ENCODE measurements at places on chromosomes 16 and 17.

DNA sequence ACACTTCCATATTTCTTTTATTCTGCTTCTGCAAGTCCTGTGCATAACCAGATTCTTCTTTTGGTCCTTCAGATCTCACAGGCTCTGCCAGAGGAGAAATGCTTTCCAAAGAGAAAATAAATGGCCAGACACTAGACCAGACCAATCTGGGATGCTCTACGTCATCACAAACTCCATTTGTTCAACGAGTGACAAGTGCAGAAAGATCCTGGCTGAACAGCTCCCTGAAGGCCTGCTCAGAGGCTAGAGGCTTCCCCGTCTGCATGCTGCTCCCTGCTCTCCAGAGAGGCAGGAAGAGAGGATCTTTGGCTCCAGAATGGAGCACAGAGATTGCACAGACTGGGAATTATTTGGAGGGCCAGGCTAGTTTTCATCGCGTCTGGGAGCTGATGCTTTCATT is 232.7 kb downstream of the MAF start:
- no peak for DNase-seq

- DNase-seq, result no peak
Measured at GRCh38 chr17:16418685-16419068, 3.3 kb downstream of the TRPV2 start.

DNA sequence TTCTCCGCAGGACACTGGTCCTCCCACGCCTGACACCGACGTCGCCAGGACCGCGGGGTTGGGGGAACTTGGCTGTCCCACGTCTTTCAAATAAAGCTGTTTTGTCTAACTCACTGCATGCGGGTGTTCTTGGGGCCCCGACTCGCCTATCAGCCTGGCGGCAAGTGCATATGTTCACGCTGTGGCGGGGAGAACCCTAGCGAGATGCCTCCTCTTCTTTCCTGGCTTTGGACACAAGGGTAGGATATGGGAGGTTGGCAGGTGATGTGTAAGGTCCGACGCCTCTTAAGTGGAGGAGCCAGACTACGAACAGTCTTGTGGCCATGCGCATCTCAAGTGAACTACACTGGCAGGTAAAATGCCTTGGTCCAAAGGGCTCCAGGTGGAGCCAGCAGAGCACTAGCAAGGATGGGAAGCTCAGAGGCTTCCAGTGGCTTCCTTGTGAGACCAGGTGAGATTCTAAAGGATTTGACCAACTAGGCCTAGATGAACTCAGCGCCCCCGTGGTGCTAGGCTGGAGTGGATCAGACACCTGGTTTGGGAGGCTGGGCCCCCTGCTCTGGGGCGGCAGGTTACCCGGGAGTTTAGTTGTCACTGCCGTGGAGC is 873 bp upstream of the RPS2 start:
- no peak for DNase-seq

- no peak for DNase-seq
Measured at GRCh38 chr17:81537856-81538555, 9.8 kb downstream of the FSCN2 start.

GRCh38 chr16:12976936-12977335 is 75.5 kb downstream of the SHISA9 start:
- DNase-seq, result no peak

- DNase-seq, result no peak
Measured at GRCh38 chr17:48483471-48484131, 47.2 kb downstream of the HOXB1 start.

GRCh38 chr17:4246674-4247073 is 17.1 kb downstream of the ANKFY1 start:
- DNase-seq, result no peak

GRCh38 chr17:29707212-29707571 is 84.5 kb upstream of the CORO6 start:
- no peak for DNase-seq

- DNase-seq, result no peak
Measured at GRCh38 chr16:55502801-55503366, 6.0 kb upstream of the LPCAT2 start.

DNA sequence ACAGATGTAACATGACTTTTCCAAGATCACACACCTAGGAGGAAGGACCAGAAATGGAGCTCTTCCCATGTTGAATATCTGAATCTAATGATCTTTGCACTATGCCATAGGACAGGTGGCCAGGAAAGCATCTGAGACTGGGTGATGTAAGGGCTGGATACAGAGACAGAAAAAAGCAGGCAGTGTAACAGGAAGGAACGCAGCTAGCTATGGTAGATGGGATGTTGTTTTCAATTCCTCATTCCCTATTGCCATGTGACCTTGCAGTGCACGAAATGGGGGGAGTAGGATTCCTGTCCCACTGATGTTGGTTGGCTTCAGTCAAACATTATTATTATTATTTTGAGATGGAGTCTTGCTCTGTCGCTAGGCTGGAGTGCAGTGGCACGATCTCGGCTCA is 3.7 kb upstream of the NPIPB15 start:
- DNase-seq, result no peak

- no peak for DNase-seq
Measured at GRCh38 chr16:57091200-57091974, 996 bp upstream of the CPNE2 start.

- DNase-seq, result no peak
Measured at GRCh38 chr17:63649813-63650212, 27.6 kb downstream of the MAP3K3 start.

DNA sequence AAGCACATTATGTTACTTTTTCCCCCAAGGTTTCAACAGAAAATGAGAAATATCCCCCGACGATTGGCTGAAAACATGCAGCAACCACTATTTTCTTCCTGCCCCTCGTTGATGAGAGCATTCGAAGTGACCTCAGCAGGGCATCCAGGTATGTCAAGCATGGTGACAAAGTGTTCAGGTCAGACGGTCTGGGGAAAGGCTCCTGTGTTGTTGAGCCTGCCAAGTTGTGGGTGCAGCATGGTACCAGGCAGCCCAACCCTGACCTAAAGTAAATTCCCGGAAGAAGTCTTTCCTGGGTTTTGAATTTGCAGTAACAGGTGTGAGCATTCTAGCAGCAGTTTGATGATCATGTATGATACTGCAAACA is 51.7 kb upstream of the SEC14L1 start:
- no peak for DNase-seq

DNA sequence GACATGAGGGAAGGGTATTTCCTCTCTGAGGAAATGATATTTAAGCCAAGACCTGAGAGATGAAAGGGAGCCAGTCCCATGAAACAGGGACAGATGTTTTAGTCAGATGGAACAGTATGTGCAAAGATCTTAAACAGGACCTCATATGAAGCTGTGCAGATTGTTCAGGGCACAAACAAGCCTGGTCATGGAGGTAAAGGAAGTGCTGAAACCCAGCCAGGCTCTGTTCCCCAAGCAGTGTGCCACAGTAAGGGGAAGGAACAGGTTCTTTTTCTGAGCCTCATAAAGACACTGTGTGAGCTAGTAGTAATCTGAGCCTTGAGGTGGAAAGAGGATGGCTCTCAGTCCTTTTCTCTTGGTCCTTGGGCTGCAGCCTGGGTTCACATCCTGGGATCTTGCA is 159.9 kb downstream of the ANKFN1 start:
- DNase-seq, result no peak

- no peak for DNase-seq
Measured at GRCh38 chr16:85611194-85611443, 2.0 kb upstream of the GSE1 start.

DNA sequence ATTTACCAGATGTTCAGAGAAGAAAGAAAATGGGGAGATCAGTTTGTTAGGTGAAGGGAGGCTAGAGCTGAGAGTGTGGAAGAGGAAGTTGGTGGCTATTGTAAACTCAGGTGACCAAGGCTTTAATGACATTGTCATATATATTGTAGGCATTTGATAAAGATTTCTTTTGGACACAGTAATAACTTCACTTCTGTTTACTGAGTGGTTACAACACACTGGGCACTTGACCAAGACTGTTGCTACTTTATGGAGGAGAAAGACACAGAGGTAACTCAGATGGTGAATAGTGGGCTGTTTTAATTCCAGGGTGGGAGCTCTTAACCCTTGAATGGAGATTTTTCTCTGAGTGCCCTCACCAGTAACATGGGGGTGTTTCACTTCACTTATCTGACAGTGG is 46.0 kb downstream of the TNRC6A start:
- no peak for DNase-seq

GRCh38 chr17:81428948-81429774 is 33.9 kb downstream of the BAHCC1 start:
- no peak for DNase-seq

- no peak for DNase-seq
Measured at GRCh38 chr17:52505601-52506000, 347.1 kb upstream of the CA10 start.

- no peak for DNase-seq
Measured at GRCh38 chr16:15694499-15694898, 44.5 kb downstream of the NDE1 start.

DNA sequence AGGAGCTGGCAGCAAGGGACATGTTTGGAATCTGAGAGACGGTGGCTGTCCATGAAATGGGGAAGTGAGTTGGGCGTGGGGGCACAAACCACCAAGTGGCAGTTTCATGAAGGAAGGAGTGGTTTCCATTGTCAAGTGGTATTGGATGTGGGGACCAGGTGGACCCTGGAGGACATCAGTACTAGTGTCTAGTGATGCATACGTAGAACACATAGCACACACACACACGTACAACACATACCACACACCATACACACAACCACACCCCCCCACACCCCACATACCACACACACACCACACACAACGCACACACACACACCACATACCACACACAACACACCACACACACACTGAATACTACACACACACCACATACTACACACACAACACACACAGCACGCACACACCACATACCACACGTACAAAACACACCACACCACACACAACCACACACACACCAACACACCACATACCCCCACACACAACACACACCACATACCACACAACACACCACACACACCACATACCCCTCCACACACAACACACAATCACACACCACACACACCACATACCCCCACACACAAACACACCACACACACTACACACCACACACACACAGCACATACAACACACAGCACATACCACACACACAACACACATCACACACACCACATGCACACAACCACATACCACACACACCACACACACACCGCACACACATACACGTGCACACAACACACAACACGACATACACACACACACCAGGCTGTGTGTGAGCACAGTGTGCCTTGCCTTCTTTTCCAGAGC is 41.1 kb upstream of the GSE1 start:
- DNase-seq, result no peak

DNA sequence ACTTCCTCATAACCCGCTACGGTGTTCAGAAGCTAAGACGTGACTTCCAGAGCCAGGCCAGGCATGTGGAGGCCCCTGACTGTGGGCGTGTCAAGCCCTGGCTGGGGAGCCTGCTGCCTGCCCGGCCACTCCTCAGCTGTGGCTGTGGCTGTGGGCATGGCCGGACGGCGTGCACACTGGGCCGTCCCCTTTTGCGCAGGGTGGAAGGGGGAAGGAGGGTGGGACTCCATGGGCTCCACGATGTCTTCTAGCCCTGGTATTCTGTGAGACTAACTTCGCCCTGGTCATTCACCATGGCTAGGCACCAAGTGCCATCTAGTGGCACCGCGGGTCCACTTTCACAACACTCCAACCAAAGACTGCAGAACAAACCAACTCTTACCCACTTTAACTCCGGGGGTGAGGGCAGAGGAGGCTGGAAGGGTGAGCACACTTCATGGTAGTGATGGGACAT is 67.9 kb downstream of the N4BP1 start:
- no peak for DNase-seq

GRCh38 chr16:71288570-71288889 is 672 bp downstream of the CMTR2 start:
- no peak for DNase-seq

GRCh38 chr17:83179374-83179773 is 100.0 kb downstream of the METRNL start:
- no peak for DNase-seq

DNA sequence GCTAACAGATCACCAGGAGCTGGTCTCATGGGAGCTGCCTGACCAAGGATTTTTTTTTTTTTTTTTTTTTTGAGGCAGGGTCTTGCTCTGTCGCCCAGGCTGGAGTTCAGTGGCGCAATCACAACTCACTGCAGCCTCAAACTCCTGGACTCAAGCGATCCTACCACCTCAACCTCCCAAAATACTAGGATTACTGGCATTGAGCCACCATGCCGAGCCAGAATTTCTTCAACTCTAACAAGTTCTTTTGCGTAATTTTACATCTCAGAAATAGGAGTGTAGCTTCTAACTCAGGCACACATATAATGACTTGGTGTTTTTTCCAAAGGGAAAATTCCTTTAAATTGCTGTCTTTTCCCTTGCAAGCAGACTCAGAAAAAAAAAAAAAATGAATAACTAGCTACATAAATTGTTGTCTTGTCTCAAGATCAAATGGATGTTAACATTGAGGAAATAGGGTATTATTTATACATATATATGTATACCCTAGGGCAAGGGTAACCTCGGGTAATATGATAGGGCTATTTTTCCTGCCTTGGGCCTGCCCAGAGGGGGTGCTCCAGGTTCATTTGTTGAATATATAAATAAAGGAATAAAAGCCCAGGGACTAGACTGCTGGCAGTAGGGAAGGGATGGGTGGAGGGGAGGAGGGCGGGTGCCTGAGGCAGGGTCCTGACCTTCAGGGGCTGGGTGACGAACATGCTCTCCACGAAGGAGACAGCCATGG is 42.8 kb upstream of the GCSH start:
- no peak for DNase-seq

DNA sequence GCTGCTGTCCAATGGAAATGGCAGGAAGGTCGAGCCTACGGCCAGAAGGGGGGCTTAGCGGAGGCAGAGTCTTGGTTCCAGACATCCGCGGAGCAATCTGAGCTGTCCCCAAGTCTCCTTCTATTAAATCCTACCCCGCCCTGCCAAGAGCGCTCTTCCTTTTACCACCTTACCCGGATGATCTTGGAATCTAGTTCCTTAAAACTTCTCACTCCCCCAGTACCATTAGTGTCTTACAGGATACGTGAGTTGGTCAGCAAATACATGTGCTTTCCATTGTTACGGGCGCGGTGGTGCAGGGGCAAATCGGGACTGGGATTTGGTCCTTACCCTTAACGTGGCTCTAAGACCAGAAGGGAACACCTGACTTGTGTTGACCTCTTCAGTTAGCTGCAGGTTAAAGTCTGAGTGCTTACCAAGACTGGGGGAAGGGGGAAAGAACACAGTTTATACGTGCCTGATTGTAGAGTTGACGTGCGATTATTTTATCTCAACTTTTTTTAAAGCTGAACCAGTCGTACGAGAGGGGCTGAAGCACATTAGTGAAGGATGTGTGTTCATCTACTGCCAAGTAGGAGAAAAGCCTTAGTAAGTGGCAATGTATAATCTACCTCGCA is 495 bp downstream of the TXNDC17 start:
- DNase-seq, result no peak

All from stimulated activated CD8-positive, alpha-beta memory T cell treated with anti-CD3 and anti-CD28 coated beads, Interleukin-15, amount 100 ng/mL, for 4 hours (primary cell).